BJ (cell line): ENCODE measurements at places on chromosomes 6 and 20. TPM values are rescaled to one million over a fixed set of nuclear protein-coding genes. Genes with fewer than 3 reads are reported as not detected.

GABRR1 gene
- polyA plus RNA-seq, result not detected in 2 replicates

THBD gene
- polyA plus RNA-seq, result 0.04 TPM in 2 replicates

SCRT2 gene
- not detected in 2 replicates for polyA plus RNA-seq

MDFI gene
- not detected in 2 replicates for polyA plus RNA-seq

- DNase-seq, result peak; percentile 73
Observed at GRCh38 chr6:15962449-15962764, 166.5 kb upstream of the MYLIP start.

DNA sequence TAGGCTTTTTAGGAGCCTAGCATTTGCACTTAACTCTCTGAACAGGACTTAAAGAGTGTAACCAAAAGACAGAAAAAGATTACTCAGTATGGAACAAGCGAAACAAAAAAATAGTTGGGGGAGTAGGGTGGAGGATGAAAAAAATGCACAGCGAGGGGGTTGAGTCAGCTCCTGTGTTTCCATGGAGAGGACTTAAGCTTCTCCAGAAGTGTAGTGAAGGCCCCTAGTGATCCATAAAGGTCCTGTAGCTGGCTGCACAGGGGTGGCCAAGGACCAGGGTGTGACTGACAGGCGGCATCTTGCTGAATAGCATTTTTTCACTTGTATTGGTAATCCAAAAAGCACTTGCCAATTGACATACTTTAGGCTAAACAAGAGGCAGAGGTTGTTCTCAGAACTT is 533.9 kb downstream of the RFPL4B start:
- no peak for DNase-seq

- no peak for DNase-seq
Observed at GRCh38 chr6:144696610-144697368, 411.7 kb downstream of the UTRN start.

GRCh38 chr6:129959358-129959930 is 58.9 kb upstream of the L3MBTL3 start:
- DNase-seq, result no peak
